ENCODE measurements at places on chromosomes 2 and 18. TPM values are rescaled to one million over a fixed set of nuclear protein-coding genes. Genes with fewer than 3 reads are reported as not detected.

NR4A2 gene
- 0.15 TPM for polyA plus RNA-seq

DNA sequence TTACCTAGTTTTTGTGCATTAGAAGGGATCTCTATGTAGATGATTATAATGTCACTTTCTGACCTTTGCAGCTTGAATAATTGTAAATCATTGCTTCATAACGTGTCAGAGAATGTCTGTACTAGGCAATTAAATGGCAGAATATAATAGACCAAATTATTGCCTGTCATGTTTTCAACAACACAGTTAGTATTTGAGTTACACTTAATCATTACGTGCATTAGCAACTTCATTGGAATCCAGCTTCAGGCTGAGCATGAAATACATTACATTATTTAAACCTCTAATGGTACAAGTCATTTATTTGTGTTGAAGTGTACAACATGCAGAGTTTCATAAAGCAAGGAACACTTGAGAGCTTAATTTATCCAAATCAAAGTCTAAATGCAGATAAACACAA, 48.0 kb downstream of the ZNF407 start:
- DNase-seq = no peak

LYG2 gene
- not detected for polyA plus RNA-seq

- DNase-seq = no peak
These were observed 31.7 kb upstream of the TTC32 start for GRCh38 chr2:19933351-19933981.

DNER gene
- 7.7 TPM for polyA plus RNA-seq

DNA sequence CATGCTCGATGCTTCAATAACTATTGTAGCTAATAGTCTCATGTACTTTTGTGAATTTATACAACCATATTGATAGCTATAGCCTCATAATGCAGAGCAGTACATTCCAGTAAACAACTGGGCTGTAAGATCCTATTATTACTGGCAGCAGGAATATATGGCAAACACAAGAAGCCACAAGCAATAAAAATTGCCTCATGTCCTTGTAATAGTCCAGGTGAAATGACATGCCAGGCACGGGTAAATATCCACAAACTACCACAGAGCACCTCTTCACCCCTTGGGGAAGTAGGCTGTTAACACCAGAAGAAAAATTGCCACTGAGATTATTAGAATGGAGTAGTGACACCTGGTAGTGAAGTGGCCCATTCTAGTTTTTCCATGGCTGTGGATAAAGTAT, 158.3 kb downstream of the MTX2 start:
- no peak for DNase-seq

- DNase-seq = no peak
These were observed 391.8 kb upstream of the CRIM1 start for GRCh38 chr2:35963824-35964223.

TRIM43 gene
- not detected for polyA plus RNA-seq

NEU2 gene
- polyA plus RNA-seq = not detected

GRCh38 chr2:43086451-43087221, 139.8 kb downstream of the ZFP36L2 start:
- no peak for DNase-seq

DNA sequence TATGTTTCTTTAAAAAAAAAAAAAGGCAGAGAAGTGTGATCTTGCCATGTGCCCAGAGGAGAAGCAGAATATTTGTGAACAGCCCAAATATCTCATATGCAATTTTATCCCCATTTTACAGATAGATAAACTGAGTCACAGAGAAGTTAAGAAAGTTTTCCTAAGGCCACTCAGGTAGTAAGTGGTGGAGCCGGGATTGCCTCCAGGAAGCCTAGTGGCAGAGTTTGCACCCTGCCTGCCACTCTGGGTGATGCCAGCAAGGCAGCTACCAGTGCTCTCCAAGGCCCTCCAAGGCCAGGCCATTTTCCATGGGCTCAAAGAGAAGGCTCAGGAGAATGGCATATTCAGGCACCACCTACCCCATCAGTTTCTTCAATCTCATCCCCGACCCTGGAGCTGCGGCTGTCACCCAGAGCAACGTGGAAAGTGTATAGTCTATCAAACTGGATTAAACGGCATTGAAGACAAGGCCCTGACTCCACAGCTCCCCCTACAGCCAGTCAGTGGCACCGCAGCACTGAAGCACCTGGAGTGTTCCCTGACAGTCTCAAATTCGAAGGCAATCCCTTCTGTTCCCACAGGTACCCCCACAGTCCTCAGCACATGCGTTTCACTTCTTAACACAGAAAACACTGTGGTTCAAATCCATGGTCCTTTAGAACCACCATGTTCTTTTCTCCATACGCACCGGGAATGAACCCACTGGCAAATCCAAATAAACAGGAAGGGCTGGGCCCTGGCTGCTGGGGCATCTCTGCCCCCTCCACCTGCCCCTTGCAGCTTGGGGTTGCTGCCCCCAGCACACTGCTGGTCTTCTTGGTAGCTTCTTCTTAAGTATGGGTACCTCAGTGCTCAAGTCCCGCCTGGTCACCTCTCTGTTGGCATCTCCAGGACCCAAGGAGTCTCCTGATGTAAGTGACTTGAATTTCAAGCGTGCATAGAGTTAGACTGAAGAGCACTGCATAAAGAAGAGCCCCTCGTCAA, 175.3 kb downstream of the INHBB start:
- no peak for DNase-seq

SLC25A12 gene
- polyA plus RNA-seq = 7.7 TPM

All from H1 (cell line).